ENCODE measurements at places on chromosomes 16 and 17.

- DNase-seq: no peak
Measured at GRCh38 chr17:58375811-58376210, 23.8 kb upstream of the SUPT4H1 start.

DNA sequence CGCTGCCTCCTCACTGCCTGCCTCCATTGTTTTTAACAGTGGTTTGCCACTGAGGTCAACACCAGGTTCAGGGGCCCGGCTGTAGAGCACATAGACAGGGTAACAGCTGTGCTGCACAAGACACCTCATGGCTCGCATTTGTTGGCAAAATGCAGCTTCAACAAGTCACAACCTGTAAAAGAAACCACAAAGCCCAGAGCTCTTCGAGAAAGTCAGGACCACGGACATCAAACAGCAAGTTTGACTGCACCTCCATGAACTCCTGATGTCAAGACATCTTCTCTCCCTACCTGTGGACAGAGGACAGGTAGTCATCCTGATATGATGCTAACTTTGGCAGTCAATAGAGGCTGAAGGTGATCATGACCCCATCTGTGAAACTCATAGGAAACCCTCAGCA lies 142.4 kb upstream of the SOX9 start:
- no peak for DNase-seq

GRCh38 chr17:4986951-4987766 lies at the start of gene CAMTA2:
CAMTA2 (minus strand) TSS chr17:4987675; CDS start chr17:4986222, 1,453 bp downstream.
- DNase-seq: peak; percentile 36

- DNase-seq: no peak
Measured at GRCh38 chr16:31467151-31467773, 4.7 kb upstream of the TGFB1I1 start.

- DNase-seq: no peak
Measured at GRCh38 chr17:41413353-41413957, 10.9 kb downstream of the KRT37 start.

GRCh38 chr16:23391381-23392222 lies 61.4 kb downstream of the COG7 start:
- no peak for DNase-seq

DNA sequence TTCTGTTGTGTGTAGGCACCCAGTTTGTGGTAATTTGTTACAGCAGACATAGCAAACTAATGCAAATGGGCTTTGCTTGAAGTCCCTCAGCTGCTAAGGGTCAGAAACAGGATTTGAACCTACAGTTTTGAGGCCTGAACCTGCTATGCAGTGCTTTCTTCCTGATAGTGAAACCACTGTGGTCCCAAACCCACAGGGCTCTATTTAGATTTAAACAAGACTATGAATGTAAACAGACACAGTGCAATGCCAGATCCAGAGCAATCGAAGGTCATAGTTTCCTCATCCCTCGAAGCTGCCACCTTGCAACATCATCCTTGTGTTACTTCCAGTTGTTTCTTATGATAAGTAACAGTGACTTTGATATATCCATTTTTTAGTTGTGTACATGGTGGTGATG lies 630.2 kb downstream of the WWOX start:
- DNase-seq: no peak

GRCh38 chr16:86986136-86986535 lies 331.1 kb downstream of the C16orf95 start:
- DNase-seq: no peak

All from HFF-Myc (cell line).